ENCODE measurements at places on chromosomes 5 and 9.

DNA sequence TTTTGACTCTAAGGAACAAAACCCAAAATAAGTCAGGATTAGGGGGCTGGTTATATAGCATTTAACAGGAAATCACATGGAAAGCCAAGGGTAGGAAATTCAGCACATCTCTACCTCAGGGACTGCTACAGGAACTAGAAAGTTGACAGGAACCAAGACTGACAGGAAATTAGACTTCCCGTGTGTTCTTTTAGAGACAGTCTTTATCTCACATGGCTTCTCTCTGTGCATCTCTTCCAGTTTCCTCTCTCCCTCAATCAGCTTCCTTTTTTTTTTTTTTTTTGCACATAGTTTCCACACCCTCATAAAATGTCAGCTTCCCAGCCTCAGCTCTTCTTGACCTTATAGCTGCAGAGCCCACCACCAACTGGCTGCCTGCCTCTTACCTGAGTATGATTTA, 4.8 kb downstream of the RECK start:
- no peak for DNase-seq

- DNase-seq, result no peak
Observed at GRCh38 chr5:127042593-127042992, 12.2 kb upstream of the MARCHF3 start.

- DNase-seq, result no peak
Observed at GRCh38 chr5:127367946-127368465, 77.4 kb downstream of the MEGF10 start.

GRCh38 chr5:9058666-9059065, 487.2 kb downstream of the SEMA5A start:
- DNase-seq, result no peak

GRCh38 chr9:114811301-114811700, 5.5 kb upstream of the TNFSF15 start:
- no peak for DNase-seq

- DNase-seq, result no peak
Observed at GRCh38 chr5:102289251-102289899, 6.7 kb downstream of the SLCO4C1 start.

Measured in NCI-H82 (cell line).